Nephron progenitor cell (in vitro differentiated cells): ENCODE measurements at places on chromosomes 12 and 14.
A peak's percentile ranks its signal among the peaks of the same experiment; 100 is the strongest.

GRCh38 chr12:7868391-7868790, 4.3 kb downstream of the SLC2A14 start:
- DNase-seq = no peak

- peak; percentile 69 for DNase-seq
Observed at GRCh38 chr12:110688446-110689280, at the start of gene HVCN1. HVCN1 (minus strand) TSS chr12:110689115; CDS start chr12:110683245, 5,870 bp downstream.

DNA sequence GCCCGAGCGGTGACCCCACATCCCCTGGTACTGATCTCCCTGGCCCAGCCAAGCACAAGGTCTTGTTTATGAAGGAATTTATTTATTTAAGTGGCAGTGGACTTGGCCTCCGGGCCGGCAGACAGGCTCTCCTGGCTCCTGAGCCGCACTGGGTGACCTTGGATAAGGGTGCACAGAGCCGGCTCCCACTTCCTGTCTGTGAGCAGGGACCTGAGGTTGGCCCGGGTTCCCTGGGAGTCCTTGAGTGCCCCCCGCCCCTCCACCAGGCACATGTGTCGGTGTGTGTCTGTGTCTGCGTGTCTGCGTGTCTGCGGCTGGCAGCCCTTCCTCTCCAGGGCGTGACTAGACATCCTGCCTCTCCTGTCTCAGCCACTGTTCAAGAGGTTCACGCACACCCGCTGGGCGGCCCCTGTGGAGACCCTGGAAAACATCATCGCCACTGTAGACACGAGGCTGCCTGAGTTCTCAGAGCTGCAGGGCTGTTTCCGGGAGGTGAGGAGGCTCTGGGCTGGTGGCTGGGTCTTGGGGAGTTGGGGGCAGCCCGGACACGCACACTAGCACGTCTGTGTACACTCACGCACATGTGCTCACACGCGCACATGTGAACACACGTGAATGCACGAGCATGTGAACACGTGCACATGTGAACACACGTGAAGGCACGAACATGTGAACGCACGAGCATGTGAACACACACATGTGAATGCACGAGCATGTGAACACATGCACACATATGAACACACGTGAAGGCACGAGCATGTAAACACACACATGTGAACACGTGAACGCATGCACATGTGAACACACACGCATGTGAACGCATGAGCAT, 9.3 kb downstream of the TNFAIP2 start:
- no peak for DNase-seq

DNA sequence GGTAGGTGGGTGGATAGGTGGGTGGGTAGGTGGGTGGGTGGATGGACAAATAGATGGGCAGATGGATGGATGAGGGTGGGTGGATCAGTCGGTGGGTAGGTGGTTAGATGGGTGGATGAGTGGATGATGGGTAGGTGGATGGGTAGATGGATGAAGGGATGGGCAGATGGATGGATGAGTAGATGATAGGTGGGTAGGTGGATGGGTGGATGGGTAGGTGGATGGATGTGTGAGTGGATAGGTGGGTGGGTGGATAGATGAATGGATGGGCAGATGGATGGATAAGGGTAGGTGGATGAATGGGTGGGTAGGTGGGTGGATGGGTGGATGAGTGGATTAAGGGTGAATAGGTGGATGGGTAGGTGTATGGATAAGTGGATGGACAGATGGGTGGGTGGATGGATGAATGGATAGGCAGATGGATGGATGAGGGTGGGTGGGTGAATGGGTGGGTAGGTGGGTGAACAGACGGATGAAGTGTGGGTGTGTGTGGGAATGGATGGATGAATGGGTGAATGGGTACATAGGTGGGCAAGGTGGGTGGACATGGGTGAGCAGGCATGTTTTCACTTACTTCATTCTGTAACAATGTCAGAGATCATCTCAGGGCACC, 3.3 kb upstream of the INF2 start:
- no peak for DNase-seq

- no peak for DNase-seq
Observed at GRCh38 chr12:131771965-131772364, 56.2 kb upstream of the MMP17 start.
